Foreskin melanocyte (primary cell): ENCODE measurements at places on chromosomes 13 and 19.

- DNase-seq: peak; percentile 80
Observed at GRCh38 chr19:55580628-55581144, at the start of gene ZNF579. Gene ZNF579 (minus strand): TSS chr19:55580848. CDS start chr19:55579639, 1,209 bp downstream.

DNA sequence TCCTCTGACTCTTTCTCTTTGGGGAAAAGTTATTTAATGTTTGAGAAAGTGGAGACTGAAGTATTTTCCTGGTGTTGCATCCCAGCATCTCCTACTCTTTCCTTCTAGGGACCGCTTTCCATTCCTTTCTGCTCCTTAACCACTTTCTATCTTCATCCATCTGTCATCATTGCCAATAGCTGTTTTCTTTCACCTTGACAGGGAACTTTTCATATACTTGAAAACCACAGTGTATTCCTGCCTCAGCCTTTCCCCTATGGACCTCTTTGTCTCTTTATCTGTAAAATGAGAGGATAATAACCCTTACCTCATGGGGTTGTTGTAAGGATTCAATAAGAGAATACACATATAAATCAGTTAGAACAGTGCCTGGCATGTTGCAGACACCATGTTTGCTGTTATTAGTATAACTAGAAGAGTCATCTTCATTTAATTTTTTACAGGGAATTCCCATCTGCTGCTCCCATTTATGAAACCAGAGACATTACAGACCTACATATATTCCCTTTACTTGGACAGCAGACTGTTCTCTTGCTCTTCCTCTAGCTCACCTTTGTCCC, 31.8 kb downstream of the LCP1 start:
- no peak for DNase-seq

DNA sequence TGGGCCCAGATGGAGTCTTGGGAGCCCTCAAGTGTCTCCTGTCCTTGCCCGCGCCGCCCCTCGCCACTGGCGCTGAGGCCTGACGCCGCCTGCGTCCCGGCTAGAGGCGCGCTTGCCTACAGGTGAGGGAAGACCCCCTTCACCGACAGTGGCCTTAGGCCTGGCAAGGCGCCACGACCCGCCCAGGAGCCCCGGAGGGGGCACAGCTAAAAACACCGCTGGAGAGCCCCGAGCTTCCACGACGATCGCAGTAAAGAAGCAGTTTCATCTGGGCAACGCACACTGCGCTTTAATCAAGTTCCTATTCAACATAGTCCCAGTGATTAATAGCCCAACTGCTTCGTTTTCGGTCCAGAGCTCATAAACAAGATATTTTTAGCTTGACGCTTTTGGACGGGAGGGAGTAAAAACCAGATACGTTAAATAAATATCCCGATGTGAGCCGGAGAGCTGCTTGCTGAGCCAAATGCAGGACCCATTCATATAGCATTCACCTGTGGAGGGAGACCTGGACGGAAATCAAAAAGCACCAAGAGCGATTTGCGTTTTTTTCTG, 1.5 kb upstream of the CEBPA start:
- DNase-seq: no peak

- no peak for DNase-seq
Observed at GRCh38 chr19:6412447-6413091, 12.0 kb downstream of the KHSRP start.

DNA sequence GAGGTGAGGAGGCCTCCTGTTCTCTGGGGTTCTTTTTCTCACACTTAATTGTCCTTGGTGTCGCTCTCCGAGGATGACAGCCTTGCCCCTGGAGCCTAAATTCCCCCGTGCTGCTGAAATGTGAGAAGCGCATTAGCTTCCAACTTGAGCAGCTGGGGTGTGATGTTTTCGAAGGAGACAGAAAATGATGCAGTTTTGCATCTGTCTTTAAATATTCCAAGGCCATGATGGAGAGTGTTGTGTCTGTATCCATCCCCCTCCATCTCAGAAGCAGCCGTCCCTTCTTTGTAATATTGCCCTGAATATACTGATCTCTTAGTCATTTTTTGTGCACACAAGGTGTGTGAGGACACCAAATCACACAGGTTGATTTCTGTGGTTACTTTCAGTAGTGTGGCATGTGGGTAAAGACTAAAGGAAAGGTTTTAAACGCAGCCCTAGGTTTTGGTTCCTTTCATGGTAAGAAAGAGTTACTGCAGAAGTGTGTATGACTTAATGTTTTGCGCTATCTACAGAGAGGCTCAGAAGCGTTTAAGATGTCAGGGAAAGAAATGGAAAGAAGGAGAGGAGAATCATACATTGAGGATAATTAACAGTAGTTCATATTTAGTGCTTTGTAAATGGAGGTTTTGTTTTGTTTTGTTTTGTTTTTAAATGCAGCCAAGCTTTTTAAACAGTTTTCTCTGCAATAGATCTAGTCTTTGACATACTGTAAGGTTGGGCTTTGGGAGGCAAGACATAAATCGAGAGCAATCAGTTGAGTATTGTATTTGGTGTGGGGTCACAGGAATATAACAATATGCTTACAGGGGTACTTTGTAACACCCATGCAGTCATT, 1.6 kb downstream of the NBEA start:
- DNase-seq: no peak

- no peak for DNase-seq
Observed at GRCh38 chr13:43787518-43787891, 733 bp upstream of the ENOX1 start.

GRCh38 chr13:46885018-46885417, 11.8 kb downstream of the HTR2A start:
- DNase-seq: no peak

DNA sequence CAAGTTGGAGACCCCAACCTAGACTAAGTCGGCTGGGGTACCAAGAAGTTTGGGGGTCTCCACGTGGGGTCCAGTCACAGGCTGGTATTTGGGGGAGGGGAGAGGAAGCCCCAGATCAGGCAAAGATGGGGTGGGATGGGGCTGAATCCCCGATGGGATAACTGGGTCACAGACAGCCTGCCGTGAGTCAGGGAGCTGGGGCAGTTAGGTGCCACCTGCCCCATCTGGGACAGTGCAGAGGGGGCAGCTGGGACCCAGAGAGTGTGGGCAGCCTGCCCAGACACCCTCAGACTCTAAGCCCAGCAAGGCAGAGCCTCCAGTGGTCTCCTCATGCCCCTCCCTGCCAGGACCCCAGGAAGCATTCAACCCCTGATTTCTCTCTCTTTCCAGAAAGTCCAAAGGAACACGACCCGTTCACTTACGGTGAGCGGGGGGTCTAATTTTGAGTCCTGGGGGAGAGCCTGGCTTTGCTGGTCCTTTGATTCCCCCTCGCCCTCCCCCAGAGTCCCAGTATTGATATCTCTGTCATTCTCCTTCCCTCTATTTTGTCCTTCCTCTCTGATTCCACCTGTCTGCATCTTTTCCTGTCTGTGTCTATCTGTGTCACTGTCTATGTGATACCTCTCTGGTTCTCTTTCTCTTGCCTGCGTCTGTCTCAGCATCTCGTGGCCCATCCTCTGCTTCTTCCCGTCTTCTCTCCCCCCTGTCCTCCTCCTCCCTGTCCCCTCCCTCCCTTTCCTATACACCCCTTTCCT, 1.8 kb downstream of the FXYD1 start:
- DNase-seq: no peak

GRCh38 chr13:41614671-41615527, 157.5 kb downstream of the RGCC start:
- no peak for DNase-seq

GRCh38 chr19:50633359-50633758, 6.3 kb downstream of the SYT3 start:
- DNase-seq: no peak

DNA sequence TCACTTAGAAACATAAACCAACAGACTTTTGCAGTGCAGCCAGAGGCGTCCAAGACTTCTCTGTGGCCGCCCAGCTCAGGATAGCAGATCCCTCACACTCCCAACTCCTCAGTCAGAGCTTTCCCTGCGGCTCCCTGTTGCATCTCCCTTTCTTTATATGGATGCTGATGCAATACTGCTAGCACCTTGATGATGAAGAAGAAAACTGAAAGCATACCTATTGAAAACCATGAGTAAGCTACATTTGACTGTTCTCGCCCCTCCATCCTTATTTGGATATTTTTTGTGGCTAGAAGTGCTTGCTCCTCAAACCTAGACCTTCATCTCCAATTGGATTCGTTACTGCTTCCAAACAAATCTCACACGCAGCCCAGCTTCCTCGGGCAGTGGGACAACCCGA, 57.3 kb upstream of the UBL3 start:
- no peak for DNase-seq

GRCh38 chr13:27789153-27789494, 3.2 kb upstream of the GSX1 start:
- DNase-seq: no peak

DNA sequence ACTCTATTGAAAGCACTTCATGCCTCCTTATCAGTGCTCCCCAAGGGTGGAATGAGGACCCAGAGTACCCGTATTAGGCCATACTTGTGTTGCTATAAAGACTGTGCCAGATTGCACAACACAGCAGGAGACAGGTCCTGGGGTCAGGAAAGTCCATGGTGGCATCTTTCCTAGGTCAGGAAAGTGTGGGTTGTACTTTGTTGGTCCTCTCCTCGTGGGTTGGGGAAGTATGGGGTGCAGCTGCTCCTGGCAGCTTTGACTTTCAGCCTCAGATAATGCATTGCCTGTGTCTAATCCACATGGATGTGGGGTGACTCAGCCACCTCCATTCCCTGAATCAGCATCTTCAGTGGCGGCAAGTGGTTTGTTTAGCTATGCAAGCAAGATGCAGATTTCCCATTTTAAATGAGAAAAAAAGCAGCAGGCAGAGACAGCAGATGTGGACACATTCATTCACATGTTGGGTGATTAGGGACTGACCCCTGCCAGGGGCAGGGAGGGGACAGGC, 8.4 kb upstream of the CYP2B6 start:
- no peak for DNase-seq

- no peak for DNase-seq
Observed at GRCh38 chr19:27735314-27735713, 1477.6 kb downstream of the UQCRFS1 start.

GRCh38 chr13:31072041-31072440, 89.7 kb downstream of the HSPH1 start:
- DNase-seq: no peak

- DNase-seq: no peak
Observed at GRCh38 chr13:72489751-72490150, 237.7 kb downstream of the MZT1 start.

- peak; percentile 100 for DNase-seq
Observed at GRCh38 chr13:24148414-24149235, 11.9 kb upstream of the SPATA13 start.

- no peak for DNase-seq
Observed at GRCh38 chr19:13864667-13865570, 12.0 kb upstream of the NANOS3 start.

GRCh38 chr13:97125810-97126738, 96.1 kb upstream of the MBNL2 start:
- no peak for DNase-seq

DNA sequence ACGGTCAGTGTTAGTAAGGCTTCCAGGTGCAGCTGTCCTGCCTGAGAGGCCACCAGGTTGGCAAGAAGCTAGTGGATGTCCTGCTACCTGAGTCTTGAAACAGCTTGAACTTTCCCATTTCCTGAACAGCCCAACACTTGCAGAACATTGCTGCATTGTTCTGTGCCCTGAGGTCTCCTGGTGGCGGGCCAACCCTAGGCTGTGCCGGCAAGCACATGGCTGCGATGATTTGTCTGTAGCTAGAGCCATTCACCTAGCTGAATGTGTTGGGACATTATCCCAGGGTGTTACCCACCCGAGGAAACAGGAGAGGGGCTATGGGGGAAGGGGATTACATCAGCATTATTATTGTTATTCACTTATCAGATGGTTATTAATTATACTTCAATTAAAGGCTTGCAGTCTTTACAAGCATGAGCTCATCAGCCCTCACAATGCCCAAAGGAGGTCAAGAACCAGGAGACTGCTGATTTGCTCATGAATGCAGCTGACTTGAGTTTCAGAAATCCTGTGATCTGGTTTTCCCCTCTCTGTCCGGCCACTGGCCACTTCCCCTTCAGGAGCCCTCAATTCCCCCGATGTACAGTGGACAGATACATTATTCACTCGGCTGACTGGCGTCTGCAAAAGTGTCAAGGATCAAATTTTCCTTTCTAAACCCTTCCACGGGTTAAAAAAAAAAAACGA, 187.6 kb upstream of the TSC22D1 start:
- DNase-seq: peak; percentile 65

- no peak for DNase-seq
Observed at GRCh38 chr13:95323930-95324662, 22.8 kb upstream of the ABCC4 start.

DNA sequence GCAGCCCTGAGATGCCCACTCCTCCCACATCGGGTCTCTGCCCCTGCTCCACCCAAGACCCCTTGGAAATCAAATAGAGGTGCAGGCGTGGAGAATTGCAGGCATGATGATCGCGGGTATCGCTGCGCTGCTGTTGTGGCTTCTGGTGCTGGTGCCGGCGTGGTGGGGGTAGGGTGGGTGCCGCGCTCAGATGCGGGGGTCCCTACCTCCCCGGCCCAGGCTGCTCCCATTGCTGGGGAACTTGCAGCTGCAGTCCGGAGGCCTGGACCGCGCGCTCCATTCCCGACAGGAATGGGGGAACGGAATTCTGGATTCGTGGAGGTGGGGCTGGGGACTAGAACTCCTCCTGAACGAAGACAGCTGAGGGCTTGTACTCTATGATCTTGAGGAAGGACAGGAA, 20.4 kb downstream of the CYP2F1 start:
- no peak for DNase-seq

DNA sequence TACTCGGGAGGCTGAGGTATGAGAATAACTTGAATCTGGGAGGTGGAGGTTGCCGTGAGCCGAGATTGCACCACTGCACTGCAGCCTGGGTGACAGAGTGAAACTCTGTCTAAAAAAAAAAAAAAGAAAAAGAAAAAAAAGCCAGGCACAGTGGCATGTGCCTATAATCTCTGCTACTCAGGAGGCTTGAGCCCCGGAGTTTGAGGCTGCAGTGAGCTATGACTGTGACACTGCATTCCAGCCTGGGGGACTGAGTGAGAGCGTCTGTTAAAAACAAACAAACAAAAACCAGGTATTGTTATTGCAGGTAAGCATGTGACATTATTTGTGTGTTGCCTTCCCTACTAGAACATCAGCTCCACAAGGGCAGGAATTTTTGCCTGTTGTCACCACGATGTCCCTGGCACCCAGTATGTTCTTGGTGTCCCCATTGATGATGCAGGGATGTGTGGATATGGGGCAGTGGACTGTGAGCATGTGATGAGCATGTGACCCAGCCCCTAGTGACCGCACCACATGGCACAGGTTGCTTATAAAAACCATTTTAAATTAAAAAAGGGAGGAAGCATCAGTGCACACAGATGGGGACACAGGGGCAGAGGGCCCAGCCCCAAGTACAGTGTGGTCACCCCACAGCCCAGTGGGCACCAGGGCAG, 1.6 kb upstream of the KANK2 start:
- DNase-seq: no peak

DNA sequence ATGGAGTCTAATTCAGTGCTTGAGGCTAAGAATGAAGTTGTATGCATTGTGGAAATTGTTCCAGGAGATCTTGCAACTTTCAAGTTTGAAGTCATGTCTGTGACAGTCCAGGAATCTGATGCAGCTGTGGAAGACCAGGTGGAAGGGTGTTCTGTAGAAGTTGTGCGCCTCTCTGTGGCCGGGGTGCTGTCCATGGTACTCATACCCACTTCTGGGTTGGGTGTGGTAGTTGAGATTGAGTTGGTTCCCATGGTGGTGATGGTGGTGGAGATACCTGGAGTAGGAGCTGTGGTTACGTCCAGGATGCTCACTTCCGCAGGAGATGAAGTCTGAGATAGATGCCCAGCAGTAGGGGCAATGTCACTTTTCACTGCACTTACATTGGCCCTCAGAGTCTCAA, 44.3 kb downstream of the MUC16 start:
- DNase-seq: no peak
